ENCODE measurements at places on chromosomes 2 and 18.
A peak's percentile ranks its signal among the peaks of the same experiment; 100 is the strongest.

DNA sequence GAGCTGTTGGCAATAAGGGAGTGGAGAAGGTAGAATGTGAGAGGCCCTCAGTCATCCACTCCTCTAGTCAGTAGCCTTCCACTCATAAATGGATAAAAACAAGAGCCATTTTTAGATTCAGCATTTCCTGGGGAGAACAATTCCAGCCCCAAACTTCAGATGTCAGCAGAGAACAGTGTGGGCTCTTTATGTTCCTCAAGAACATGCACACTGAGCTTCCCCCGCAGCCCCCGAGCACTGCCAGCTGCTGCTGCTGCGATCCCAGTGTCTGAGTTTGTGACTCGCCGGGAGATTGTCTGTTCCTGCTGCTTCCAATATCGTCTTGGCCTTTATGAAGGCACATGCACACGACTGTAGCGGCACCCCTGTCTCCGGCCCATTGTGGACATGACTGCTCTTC is 143.7 kb upstream of the CTNNA2 start:
- no peak for DNase-seq

DNA sequence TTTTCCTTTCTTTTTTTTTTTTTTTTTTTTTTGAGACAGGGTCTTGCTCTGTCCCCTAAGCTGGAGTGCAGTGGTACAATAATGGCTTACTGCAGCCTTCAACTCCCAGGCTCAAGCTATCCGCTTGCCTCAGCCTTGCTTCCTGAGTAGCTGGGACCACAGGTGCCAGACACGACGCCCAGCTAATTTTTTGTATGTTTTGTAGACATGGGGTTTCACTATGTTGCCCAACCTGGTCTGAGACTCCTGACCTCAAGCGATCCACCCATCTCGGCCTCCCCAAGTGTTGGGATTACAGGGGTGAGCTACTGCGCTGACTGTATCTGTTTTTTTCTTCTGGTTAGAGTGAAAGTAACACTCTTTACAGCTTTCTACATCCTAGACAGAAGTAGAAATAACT is 240.3 kb upstream of the FBXO11 start:
- no peak for DNase-seq

- DNase-seq = peak; percentile 27
Measured at GRCh38 chr18:44681076-44681970, 635 bp downstream of the SETBP1 start.

DNA sequence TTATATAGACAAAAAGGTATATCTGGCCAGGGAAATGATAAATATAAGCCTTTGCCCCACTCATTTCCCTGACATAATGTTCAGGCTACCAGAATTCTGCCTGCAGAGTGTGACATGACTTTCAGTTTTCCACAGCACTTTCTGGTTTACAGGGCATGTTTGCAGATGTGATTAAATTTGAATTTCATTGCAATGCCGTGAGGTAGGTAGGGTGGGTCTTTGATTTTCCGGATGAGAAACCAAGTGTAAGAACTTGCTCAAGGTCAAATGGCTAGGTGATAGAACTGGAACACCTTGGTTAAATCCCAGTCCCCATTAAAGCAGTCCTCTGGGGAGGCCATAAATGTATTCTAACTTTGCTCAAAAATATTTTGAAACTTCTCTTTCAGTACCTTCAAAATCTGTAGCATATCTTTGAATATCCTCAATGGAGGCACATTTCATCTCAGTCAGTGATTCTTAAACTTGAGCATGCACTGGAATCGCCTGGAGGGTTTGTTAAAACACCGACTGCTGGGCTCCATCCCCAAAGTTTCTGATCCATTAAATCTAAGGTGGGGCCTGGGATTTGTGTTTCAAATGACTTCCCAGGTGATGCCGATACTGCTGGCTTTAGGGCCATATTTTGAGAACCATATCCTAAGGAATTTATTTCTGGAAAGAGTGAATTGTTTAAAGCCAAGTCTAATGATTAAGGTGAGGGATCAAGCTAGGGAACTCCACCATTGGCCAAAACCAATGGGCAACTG is 35.0 kb downstream of the MRPL33 start:
- no peak for DNase-seq

- DNase-seq = no peak
Measured at GRCh38 chr2:150438654-150439053, 48.8 kb downstream of the RND3 start.

- no peak for DNase-seq
Measured at GRCh38 chr2:125730921-125731320, 925.0 kb upstream of the GYPC start.

Measured in umbilical cord (tissue), 2 donors.